ENCODE measurements at places on chromosomes 1 and 21.

- peak; percentile 88 for DNase-seq
Observed at GRCh38 chr1:111961773-111962565, 27.5 kb downstream of the KCND3 start.

DNA sequence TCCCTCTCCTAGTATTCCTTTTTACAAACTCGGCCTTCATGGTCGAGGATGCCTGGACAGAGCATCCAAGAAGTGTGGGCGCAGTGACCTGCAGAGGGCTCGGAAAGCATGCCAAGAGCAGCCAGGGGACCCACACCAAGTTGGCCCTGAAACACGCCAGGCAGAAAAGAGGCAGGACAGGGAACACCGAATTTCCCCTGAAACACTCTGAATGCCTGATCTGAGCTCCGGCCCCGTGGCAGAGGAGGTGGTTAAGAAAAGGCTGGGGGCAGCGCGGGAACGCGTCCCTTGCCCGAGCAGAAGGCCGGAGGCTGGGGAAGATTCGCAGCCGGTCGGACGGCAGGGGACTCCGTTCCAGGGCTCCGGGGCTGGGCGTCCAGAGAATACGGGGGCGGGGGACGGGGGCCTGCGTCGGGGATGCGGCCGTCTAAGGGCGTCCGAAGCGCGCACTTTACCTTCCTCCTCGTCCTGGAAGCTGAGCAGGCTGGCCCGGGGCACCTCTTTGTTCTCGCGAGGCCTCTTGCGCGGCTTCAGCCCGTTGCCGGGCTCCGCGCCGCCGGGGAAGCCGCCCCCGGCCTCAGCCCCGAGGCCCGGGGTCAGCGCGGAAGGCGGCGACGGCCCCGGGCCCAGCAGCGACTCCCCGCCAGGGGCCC is 558 bp downstream of the PAXBP1 start:
- DNase-seq: no peak

DNA sequence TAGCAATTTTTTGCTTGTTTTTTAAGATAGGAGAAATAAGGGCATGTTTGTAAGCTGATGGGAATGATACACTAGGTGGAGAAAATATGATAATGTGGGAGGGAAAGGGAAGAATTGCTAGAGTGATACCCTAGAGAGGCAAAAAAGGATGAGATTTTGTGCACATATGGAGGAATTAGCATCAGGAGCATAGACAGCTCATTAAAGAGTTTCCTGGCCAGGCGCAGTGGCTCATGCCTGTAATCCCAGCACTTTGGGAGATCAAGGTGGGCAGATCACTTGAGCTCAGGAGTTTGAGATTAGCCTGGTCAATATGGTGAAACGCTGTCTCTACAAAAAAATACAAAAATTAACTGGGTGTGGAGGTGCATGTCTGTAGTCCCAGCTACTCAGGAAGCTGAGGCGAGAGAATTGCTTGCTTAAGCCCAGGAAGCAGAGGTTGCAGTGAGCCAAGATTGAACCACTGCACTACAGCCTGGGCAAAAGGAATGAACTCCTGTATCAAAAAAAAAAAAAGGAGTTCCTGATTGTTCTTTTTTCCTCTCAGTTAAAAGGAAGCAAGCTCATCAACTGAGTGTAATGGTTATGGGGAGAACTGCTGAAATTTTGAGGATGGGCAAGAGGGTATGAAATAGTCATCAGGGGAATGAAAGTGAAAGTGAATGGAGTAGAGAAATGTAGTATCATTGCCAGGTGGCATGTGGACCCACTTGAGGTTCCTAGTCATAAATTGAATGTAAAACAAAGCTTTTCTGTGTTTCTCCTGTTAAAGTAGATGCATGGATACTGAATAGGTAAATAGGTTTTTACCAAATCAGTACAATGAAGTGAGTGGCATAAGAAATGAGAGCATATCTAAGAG is 35.5 kb downstream of the SH3GLB1 start:
- DNase-seq: no peak

DNA sequence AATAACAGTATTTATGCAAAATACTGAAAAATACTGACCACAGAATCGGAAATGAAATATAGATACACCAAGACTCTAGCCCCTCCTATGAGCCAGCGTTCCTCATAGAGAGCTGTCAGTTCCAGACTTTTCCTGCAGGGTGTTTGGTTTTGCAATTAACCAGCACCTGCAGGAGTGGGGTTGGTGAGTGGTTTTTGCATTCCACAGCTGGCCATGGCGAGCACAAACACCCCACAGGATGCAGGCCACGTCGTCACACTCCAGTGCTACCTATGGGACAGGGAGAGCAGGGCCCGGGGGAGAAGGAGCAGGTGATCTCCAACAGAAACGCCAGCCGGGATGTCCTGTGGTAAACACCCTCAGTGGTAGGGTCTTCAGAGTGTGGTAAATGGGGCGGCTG is 94.1 kb downstream of the ERG start:
- no peak for DNase-seq

DNA sequence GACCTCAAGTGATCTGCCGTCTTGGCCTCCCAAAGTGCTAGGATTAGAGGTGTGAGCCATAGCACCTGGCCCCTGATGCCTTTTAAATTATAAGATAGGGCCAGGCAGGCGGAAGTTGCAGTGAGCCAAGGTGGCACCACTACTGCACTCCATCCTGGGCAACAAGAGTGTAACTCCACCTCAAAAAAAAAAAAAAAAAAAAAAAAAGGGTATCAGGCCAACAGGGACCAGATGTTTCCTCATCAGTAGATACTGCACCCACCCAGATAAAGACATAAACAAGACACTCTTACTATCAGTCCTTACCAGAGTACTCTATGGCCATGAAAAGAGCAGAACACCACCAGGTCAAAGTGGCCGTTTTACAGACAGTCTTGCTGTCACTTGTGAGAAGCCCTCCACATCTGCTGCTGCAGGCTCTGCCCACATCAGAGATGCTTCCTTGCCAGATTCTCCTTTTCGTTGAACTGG is 3.3 kb downstream of the C21orf58 start:
- no peak for DNase-seq

DNA sequence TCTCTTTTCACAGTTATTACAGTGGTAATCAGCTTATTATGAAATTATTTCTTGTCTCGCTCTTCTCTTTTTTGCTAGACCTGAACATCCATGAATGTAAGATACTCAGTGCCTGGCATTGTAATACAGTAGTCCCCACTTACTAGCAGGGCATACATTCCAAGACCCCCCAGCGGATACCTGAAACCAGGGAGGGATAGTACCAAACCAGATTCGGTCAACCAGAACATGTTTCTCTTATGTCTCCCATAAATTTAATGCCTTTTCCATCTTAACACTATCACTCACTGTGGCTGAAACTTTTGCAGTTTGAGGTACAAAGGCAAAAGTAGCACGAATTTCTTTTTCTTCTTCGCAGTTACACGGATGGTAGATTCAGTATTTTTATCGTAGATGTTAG is 24.6 kb upstream of the B3GALT2 start:
- DNase-seq: no peak

All from cerebellar nuclear complex (tissue), 1 donor.